ENCODE measurements at places on chromosomes 3 and 15.

DNA sequence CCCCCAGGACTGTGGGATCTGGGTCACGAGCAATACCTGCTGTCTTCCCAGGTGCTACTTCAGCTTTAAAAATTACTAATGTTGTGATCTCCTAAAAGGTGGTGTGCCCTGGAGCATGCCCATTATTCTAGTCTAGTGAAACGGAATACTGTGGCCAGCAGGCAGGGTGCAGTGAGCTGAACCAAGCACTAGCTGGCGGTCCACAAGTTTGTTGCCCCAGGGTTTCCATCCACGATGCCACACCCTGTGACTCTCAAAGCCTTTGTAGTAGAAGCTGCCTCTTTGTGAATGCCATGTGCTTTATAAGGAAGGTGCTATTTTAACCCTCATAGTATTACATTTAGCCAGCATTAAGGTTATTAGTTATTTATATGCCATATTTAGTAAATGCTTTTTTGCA lies 49.1 kb downstream of the PXYLP1 start:
- no peak for DNase-seq

DNA sequence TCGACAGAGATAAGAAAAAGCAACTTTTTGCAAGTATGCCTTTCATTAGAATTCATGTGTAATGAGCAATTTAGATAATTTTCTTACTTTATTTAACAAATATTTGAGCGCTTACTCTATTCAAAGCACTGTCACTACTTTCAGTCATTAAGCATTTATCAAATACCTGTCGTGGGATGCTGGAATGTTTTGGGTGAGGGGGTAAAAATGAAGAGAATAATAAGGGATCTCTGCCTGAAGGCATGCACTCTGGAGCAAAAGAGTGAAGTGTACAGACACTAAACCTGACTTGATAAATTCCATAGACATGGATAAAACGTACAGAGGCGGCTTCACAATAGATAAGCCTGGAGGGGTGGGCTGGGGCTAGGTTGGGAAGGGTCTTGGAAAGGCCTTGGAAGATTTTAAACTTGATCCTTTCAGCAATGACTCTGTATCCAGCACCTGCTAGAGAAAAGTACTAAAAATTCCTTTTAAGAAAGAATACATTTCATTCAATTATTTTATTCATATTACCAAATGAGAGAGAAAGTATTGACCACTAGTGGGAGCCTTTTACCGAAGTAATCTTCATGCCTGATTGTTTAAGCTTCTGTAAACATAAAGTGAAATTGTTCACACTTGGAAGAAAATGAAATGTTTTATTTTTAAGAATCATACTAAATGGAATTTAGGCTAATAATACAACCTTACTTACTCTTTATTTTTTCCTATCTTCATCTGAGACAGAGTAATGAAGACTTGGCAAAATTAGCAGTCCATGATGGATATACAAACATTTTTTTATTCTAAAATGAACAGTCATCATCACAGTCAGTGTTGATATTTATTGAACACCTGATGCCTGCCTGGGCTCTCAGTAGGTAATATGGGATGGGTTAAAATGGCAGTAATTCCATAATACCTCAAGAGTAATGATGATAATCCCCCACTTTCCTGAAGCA lies 113.2 kb downstream of the PPP2R3A start:
- no peak for DNase-seq

- no peak for DNase-seq
Measured at GRCh38 chr3:64048631-64049061, 25.4 kb upstream of the PSMD6 start.

DNA sequence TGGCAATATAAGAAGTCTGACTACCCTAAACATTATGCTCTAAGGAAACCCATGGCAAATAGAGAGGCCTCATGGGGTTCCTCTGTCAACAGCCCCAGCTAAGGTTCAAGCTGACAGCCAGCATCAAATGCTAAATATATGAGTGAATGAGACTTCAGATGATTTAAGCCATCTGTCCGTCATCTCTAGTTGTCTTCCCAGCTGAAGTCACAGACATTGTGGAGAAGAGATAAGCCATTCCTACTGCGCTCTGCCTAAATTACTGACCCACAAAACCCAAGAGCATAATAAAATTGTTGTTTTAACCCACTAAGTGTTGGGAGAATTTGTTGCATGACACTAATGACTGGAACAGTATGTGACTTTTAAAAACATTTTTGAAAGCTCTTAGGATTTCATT lies 87.3 kb upstream of the IGSF10 start:
- no peak for DNase-seq

DNA sequence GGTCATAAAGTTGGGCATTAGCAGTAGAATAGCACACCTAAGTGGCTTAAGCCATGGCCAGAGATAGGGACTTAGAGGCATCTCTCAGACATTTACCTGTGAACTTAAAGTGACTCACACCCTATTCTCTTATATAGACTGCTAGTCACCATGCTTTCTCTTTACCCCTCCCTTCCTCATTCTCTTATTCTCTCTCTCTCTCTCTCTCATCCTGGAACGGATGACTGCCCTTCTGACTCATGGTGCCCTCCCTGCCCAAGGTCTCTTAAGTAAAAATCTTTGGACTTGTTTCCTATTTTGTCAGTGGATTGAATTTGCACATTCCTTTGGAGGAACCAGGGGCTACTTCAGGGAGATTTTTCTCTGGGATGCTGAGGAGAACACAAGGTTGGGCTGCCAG lies 58.8 kb downstream of the NPAP1 start:
- no peak for DNase-seq

DNA sequence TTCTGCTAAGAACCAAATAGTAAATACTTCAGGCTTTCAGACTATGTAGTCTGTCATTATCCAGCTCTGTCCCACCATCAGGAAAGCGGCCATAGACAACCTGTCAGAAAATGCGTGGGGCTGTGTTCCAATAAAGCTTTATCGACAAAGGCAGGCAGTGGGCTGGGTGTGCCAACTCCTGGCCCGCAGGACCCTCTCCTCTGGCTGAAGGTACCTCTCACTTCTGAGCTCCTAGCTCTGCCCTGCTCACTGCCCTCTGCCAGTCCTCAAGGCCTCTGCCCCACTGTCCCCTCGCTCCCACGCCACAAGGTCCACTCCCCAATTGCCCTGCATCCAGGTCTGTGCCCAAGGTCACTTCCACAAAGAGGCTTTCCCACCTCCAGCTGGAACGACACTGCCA lies 20.0 kb downstream of the SSUH2 start:
- no peak for DNase-seq

GRCh38 chr15:85073556-85074194 lies 92.0 kb downstream of the PDE8A start:
- no peak for DNase-seq

DNA sequence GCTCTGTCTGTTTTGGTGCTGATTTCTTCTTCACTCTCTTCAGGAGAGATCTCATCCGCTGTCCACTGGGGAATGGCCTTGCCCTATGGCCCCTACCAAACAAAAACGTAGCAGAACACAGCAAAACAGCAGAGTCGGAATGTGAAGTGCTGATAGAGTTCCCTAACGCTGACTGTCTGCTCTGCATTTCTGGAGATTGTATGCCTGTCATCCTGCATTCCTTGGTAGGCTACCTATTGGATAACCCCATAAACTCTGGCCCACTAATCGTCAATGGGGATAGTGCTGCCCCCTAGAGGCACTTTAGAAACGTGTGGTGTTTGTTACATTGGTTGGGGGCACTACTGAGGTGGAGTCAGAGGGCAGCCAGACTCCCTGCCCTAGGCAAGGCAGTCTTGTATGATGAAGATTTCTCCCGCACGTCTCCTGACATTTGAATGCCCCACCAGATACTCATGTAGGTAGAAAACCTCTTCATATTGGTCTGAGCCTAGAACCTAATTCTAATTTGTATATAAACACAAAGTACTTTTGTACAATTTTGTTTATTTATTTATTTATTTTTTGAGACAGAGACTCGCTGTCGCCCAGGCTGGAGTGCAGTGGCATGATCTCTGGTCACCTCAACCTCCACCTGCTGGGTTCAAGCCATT lies 15.6 kb upstream of the MAGEF1 start:
- no peak for DNase-seq

DNA sequence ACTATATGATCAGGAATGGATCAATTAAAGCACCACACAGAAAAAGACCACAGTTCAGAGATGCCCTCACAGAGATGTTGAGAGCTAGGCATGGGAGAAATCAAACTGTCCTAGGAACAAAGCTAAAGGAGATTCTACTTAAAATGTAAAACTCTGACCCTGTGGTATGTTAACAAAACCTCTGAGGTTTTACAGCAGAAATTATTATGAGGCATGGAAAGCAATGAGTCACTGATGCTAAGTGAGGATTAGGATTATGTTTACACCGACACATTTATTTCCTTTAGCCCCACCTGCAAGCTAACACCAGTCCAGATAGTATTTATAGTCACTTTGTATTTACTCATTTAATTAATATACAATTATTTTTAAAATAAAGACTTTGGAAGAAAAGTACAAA lies 1242.2 kb downstream of the OTOL1 start:
- no peak for DNase-seq

- no peak for DNase-seq
Measured at GRCh38 chr3:129796146-129796545, 97.4 kb downstream of the TMCC1 start.

DNA sequence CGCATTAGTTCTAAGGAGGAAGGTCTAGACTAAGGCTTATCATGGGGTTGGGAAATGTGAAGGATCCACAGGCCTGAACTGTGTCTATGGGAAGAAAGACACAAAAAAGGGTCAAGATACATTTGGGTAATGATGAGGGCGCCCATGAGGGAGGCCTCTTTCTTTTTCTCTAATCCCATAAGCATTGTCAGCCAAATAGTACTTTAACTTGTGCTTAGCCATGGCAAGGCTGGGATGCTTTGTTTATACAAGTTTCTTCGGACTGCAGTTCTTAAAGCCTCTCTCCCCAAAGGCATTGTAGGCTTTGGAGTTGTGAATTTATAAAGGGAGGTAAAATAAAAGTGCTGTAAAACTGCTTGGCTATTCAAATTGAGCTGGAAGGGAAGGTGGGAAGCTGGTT lies 23.4 kb downstream of the ARMC8 start:
- DNase-seq: no peak

- DNase-seq: no peak
Measured at GRCh38 chr3:11459186-11459824, 184.4 kb downstream of the VGLL4 start.

- DNase-seq: no peak
Measured at GRCh38 chr3:172270557-172271166, 177.6 kb downstream of the GHSR start.

GRCh38 chr3:121855555-121855954 lies 20.5 kb downstream of the EAF2 start:
- DNase-seq: no peak

DNA sequence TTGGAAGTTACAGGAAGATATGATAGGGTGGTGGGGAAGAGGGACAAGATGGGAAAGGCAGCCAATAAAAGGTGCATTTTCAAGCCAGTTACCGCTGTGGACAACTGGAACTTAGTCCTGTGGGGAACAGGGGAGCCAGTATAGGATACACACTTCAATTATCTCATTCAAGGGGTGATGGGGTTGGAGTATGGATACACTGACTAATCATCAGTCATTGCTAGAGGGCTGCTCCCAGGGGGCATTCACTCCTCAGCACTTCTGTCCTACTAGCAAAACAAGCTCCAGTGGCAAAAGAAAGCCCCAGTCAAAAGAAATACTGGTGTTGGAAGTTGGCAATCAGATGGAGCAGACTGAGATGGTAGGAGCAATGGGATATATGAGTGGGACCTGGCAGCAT lies 183.4 kb upstream of the GADL1 start:
- DNase-seq: no peak

DNA sequence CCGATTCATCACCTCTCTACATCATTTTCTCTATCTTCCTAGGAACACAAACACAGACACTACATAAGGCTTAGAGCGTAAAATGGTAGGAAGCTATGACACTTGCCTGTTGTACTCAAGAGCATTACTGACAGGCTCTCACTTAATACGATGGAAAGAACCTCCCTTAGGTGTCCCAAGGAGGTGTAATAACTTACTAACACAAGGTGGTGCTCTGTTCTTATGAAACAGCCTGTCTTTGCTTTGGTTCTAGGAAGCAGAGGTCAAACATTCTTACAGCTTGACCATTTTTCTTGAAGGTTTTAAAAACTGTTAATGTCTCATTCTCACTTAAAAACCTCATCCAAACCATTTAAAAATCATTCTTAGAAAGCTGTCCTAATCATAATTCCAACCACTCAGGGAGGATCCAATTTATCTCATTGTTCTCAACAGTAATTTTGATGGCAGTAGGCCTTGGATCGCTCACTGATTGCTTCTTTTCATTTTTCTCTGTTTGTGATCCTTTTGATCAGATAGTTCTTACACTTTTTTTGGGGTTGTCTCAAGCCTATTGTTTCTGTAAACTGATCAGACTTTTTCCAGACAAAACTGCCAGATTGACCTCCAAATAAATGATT lies 317.8 kb upstream of the AGTR1 start:
- DNase-seq: no peak

- no peak for DNase-seq
Measured at GRCh38 chr3:187902041-187902471, 156.8 kb upstream of the BCL6 start.

- no peak for DNase-seq
Measured at GRCh38 chr3:172616031-172616461, 92.8 kb upstream of the TNFSF10 start.

Measured in stimulated activated CD4-positive, alpha-beta T cell treated with anti-CD3 and anti-CD28 coated beads, Interleukin-15, amount 100 ng/mL, for 1 hour (primary cell).